ENCODE measurements at places on chromosomes 1 and 21. TPM values are rescaled to one million over a fixed set of nuclear protein-coding genes. Genes with fewer than 3 reads are reported as not detected.

The KCNQ4 gene
- 0.24 TPM for total RNA-seq

The ESPN gene
- total RNA-seq, result 0.54 TPM

The LCK gene
- total RNA-seq, result 62.2 TPM

The USP21 gene
- 26.5 TPM for total RNA-seq

The HSD3B2 gene
- not detected for total RNA-seq

The FLG2 gene
- not detected for total RNA-seq

The ETV3 gene
- 30.7 TPM for total RNA-seq

The FMO3 gene
- total RNA-seq, result 0.20 TPM

The MAP3K7CL gene
- total RNA-seq, result 13.9 TPM

The TRIM17 gene
- 5.0 TPM for total RNA-seq

The NCAM2 gene
- total RNA-seq, result 1.1 TPM

The SYPL2 gene
- total RNA-seq, result 1.3 TPM

The LRRC38 gene
- not detected for total RNA-seq

The CASQ2 gene
- 0.33 TPM for total RNA-seq

The IBA57 gene
- total RNA-seq, result 14.7 TPM

The FAM177B gene
- total RNA-seq, result 5.4 TPM

The CNIH3 gene
- 0.68 TPM for total RNA-seq

The CATSPERE gene
- total RNA-seq, result 1.2 TPM

The BATF3 gene
- 11.4 TPM for total RNA-seq

The TSPAN2 gene
- total RNA-seq, result 14.7 TPM

The SLC45A1 gene
- 3.3 TPM for total RNA-seq

The FCRL5 gene
- total RNA-seq, result 82.9 TPM

The C1QTNF12 gene
- total RNA-seq, result 1.4 TPM

All from spleen (tissue), 13 donors.